ENCODE measurements at places on chromosomes 11 and 22.

GRCh38 chr11:70036971-70037882, 40.9 kb upstream of the ANO1 start:
- no peak for DNase-seq

DNA sequence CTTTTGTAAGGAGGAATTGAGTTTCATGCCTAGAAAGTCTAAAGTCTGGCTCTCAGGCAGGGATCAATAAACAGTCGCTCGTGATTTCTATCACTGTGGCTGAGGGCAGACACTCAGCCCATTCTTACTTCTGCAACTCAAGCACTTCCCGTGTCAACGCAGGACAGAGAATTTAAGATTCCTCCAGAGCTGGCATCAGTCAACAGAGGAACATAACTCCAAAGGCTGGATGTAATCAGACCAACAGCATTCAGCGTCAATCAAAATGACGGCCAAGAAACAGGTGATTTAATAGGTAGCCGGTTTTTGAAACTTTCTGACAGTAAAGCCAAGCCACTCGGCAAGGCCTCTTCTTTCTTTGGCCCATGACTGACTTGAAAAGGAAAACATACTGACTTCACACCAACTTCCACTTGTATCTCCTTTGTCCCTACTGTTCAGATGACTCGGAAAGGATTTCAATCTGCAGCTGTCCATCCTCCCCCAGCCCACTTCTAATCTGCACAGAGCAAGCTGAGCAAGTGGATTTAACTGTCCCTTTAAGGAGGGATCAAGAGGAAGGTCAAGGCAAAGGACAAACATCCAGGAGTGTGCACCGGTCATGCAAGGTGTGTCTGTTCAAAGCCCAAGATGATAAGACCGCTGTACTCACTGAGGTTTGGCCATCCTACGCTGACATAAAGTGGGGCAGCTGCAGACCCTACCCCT, 9.5 kb downstream of the VPS37C start:
- DNase-seq = no peak

DNA sequence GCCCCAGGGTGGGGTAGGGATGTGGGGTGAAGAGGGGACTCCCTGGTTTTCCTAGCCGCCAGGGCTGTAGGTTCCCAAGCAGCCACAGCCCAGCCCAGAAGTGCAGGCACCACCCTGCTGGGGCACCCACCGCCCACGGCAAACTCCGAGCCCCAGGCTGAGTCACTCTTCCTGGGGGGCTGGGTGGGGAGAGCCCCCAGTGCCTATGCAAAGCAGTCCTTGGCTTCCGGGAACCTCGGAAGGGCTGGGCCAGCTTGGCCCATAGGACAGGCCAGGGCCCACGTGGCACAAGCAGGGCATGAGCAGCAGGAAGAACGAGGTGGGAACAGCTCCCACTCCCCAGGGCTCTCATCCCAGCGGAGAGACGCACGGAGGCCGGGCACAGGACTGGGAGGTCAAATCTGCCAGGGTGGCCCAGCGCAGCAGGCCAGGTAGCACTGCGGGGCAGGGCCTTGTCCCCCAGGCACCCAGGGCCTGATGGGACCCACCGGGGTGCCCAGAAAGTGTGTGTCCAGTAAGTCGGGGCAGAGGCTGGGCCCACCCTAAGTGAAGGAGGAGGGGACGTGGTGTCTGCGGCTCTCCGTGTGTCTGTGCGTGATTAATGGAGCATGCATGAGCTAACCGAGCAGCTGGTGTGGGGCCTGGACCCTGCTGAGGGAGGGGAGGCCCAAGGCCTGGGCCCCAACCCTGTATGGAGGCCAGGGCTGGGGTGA, 4.6 kb upstream of the IL17REL start:
- DNase-seq = peak; percentile 48

GRCh38 chr22:44577391-44578109, 79.5 kb upstream of the RTL6 start:
- no peak for DNase-seq

DNA sequence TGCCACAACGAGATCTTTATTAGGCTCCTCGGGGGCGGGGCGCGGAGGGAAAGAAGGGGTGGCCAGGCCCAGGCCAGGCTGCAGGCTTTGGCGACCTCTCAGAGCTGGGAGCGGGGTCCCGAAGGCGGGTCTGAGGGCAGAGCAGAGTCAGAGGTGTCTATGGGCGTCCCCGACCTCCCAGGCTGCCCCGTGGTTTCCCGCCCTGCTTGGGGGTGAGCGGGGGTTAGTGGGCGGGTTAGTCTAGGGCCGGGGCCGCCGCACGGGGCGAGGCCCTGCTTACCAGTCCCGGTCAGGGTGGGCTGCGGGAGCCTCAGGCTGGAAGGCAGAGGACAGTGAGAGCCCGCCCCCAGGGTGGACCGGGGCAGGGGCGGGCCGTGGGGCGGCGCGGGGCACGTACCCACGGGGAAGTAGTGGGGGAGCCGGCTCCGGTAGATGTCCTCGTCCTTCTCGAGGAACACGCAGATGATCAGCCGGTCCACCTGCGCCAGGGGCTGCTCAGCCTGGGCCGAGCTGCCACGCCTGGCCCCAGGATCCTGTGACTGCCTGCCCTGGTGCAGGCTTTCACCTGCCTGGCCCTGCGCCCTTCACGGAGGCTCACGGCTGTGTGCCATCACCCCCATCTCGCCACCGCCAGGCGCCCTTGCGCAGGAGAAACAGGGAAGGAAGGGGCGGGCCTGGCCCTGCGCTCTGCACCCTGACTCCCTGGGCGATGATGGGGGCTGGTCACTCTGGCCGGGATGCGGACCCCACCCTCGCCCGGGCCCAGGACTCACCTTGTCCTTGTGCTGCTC, 12.5 kb downstream of the OTUB1 start:
- DNase-seq = no peak

- no peak for DNase-seq
Measured at GRCh38 chr11:76316726-76317125, 64.2 kb downstream of the THAP12 start.
